ENCODE measurements at places on chromosomes 2 and 18. TPM values are rescaled to one million over a fixed set of nuclear protein-coding genes. Genes with fewer than 3 reads are reported as not detected.

CIDEA gene
- total RNA-seq: not detected

MC5R gene
- not detected for total RNA-seq

UPP2 gene
- total RNA-seq: not detected

ATP6V1C2 gene
- 0.14 TPM for total RNA-seq

TCF23 gene
- not detected for total RNA-seq

SLC39A10 gene
- 21.6 TPM for total RNA-seq

SRD5A2 gene
- 0.02 TPM for total RNA-seq

ADRA2B gene
- 0.14 TPM for total RNA-seq

SLC8A1 gene
- 0.17 TPM for total RNA-seq

CDCA7 gene
- 44.3 TPM for total RNA-seq

TUBA3E gene
- 6.3 TPM for total RNA-seq

PSD4 gene
- total RNA-seq: 14.8 TPM

ASXL3 gene
- not detected for total RNA-seq

OBSL1 gene
- total RNA-seq: 15.2 TPM

CENPA gene
- total RNA-seq: 38.8 TPM

CCDC85A gene
- total RNA-seq: 0.39 TPM

HOXD3 gene
- not detected for total RNA-seq

OTX1 gene
- total RNA-seq: 3.4 TPM

ERBB4 gene
- total RNA-seq: not detected

IL36RN gene
- 0.12 TPM for total RNA-seq
